Urothelium cell line (cell line): ENCODE measurements at places on chromosomes 12 and 14.

- DNase-seq: no peak
Measured at GRCh38 chr14:21612324-21612723, 22.4 kb downstream of the OR10G2 start.

- no peak for DNase-seq
Measured at GRCh38 chr14:87409393-87409792, 583.6 kb downstream of the GALC start.

DNA sequence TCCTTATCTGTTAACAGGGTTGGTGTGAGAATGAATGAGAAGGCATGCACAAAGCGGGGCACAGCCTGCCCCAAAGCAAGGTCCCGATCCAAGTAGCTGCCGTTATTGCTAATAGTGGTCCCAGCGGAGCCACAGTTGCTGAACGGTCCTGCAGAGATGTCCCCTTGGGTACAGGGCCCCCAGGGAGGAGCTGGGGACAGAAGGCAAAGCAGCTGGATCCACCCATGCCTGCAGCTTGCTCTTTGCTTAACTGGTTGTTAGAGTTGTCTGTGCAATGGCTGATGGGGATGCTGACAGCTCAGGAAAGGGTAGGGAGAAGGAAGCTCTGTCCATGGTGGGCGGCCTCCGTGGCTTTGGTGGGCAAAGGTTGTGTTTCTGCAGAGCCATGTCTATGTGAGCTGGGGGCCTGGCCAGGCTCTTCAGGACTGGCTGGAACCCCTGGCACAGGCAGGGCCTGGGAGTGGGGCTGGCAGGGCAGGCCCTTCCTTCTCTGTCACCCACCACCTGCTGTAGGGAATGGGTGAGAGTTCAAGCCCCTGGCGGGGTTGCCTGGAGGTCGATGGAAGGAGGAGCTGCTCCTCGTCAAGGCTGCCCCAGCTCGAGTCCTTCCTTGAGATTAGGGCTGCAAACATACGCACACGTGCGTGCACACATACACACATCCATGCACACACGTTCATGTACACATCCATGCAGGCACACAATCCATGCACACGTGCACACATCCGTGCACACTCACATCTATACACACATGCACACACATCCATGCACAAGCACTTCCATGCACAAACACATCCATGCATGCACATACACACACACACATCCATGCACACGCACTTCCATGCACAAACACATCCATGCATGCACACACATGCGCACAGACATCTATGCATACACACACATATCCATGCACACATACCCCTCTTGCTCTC lies 35.4 kb downstream of the NOC4L start:
- no peak for DNase-seq

- DNase-seq: no peak
Measured at GRCh38 chr12:95516757-95517156, 34.5 kb downstream of the USP44 start.

DNA sequence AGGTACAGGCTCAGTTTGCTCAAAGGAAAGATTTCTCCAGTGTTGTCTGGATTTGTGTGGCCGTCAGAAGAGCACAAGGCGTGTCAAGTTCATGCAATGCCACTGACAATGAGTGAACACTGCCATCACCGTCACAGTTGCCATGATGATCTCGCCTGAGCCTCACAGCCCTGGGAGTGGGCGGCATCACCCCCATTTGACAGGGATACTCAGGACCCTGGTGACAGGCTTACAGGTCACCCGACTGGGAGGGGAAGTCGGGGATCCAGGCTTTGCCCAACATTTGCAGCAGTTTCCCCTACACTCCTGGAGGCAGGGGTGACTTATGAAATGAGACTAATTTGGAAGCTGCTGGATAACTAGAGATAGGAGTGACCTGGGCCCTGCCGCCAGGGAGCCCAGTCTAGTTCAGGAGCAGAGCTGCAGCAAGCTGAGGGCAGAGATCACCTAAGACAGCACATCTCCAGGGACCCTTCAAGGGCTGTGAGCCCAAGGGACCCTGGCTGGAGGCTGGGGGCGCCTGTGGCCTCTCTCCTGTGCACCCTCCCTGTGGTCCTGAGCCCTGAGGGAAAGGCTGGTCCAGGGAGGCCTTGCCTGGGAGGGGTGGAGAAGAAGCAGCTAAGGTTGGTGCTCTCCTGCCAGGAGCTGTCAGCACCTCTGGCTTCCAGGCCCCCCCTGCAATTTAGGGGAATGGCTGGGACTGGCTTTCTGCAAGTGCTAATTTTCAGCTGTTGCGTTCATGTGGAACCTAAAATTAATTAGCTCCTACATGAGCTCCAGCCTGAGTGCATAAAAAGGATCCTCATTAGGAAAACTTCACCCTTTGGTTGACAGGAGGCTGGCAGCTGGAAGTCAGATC lies 32.4 kb upstream of the BEGAIN start:
- no peak for DNase-seq

DNA sequence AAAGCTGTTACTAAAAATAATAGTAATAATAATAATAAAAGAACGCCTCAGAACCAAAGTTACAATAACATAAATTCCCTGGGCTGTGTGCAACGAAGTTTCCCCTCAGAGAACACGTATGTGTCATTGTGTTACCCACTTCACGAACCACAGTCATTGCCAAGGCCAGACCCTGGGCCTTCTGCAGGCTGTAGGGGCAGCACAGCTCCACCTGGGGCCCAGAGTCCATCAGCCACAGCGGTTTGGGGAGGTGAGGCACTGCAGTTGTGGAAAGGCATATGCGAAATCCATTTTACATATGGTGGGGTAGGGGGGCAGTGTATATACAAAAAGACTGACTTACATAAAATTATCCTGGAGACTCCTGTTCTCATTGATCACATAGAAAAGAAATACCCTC lies 56.1 kb downstream of the ESR2 start:
- DNase-seq: no peak

DNA sequence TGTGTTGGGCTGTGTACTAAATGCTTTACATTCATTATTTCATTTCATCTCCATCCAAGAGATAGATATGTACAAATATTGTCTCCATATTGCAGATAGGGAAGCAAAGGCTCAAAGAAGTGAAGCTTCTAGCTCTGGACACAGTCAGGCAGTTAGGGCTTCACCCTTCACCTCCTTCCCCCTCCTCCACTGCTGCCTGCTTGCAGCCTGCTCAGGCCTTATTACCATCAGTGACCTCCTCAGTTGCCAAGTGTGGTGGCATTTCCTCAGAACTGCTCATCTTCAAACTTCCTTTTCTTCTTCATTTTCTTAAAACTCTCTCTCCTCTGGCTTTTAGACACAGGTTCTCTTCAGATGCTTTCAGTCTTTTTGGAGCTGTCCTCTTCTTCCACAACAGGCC lies 4.7 kb upstream of the GPATCH2L start:
- DNase-seq: no peak
